Mucosa of descending colon (tissue), 3 donors: ENCODE measurements at places on chromosomes 11 and 22. TPM values are rescaled to one million over a fixed set of nuclear protein-coding genes. Genes with fewer than 3 reads are reported as not detected.

DNA sequence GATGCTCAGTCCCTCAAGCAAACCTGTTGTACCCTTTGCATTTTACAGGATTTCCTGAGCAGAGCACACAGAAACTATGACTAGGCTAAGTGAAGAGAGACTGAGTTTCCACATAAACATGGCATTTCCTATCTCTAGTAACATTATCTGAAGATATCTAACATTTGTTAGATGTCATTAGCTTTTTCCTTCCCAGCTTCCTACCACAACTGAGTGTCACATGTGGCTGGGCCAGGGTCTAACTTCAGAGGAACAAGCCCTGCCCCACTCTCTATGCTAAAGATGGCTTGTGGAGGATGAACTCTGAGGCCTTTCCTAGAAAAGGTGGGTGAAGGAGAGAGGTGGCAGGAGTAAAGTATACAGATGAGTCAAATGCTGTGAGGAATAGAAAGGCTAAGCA, 16.5 kb downstream of the C22orf42 start:
- no peak for DNase-seq

DNA sequence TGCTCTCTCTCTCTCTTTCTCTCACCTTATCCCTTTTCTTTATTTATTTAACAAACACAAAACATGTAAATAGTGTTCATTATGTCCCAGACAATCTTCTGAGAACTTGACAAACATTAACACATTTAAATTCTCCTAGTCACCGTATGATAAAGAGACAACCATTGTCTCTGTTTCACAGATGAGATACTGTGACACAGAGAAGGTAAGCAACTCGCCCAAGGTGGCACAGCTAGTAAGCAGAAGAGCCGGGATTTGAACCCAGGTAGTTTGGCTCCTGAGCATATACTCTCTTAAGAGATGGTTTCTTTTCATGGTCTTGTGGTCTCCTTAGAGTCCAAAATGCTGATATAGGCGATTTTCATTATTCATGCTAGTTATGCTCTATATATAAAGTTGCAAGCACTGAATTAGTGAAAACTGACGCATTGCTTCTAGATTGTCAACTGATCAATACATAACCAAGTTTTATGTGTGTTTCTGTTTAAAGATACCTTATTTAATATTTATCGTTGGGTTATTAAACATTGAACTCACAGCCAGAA, 58.1 kb downstream of the MIAT start:
- no peak for DNase-seq

GRCh38 chr11:7353100-7353499, 101.4 kb downstream of the SYT9 start:
- no peak for DNase-seq

CRYBA4 gene
- total RNA-seq = not detected
